ENCODE measurements at places on chromosomes 4 and X. TPM values are rescaled to one million over a fixed set of nuclear protein-coding genes. Genes with fewer than 3 reads are reported as not detected.

Gene PNMA5
- total RNA-seq: not detected

Gene RHOXF1
- total RNA-seq: not detected

Gene KDR
- total RNA-seq: 70.5 TPM

Gene COL4A5
- total RNA-seq: 7.4 TPM

Gene PF4V1
- total RNA-seq: not detected

Gene SUPT20HL1
- 0.42 TPM for total RNA-seq

Gene GLRA3
- total RNA-seq: not detected

DNA sequence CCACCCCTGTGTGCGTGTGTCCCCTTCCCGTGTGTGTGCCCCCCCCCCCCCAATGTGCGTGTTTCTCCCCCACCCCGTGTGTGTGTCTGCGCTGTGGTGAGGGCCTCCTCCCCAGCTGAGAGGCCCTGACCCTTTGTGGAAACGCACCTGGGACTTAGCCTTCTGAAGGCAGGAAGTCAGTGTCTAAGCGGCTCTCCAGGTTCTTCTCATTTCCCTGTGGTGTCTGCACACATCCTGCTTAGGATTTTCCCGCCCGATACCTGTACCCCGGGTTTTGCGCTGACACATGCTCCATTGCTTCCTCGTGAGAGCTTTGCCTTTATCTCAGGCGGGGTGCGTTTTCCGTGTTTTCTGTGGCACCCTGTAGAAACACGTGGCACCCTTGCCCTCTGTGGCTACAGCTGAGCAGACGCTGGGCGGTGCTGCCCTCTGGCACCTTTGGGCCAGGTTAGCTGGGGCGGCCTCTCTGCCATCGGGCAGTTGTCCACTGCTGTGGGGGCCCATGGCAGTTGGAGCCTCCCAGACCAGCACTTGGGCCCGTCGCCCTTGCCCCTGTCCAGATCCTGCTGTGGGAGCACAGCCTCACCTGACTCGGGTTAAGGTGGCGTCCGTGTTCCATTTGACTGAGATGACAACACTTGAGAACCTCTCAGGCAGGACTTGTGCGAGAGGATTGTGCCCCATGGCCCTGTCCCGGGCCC is 26.3 kb downstream of the MAEA start:
- H3K4me3 ChIP-seq: no peak overlapping the region
- no peak overlapping the region for H3K27ac ChIP-seq
- peaks cover 6% of the 10 kb centered on the region for H3K4me1 ChIP-seq
- peaks cover 31% of the 10 kb centered on the region for H3K36me3 ChIP-seq

GRCh38 chr4:88447371-88448095 is 9.4 kb upstream of the HERC5 start:
- no peak overlapping the region for H3K27ac ChIP-seq
- H3K36me3 ChIP-seq: no peaks in the 10 kb centered on the region
- H3K4me3 ChIP-seq: no peak overlapping the region
- no peaks in the 10 kb centered on the region for H3K27me3 ChIP-seq
- DNase-seq: no peak

GRCh38 chr4:132383571-132384199 is 765.4 kb upstream of the PCDH10 start:
- H3K27ac ChIP-seq: no peak overlapping the region
- no peaks in the 10 kb centered on the region for H3K4me1 ChIP-seq
- H3K36me3 ChIP-seq: no peaks in the 10 kb centered on the region
- no peak overlapping the region for H3K4me3 ChIP-seq
- no peak for DNase-seq
- no peaks in the 10 kb centered on the region for H3K27me3 ChIP-seq

GRCh38 chr4:40434126-40434687 is 99.1 kb downstream of the CHRNA9 start:
- no peak for DNase-seq
- no peaks in the 10 kb centered on the region for H3K4me1 ChIP-seq
- no peaks in the 10 kb centered on the region for H3K36me3 ChIP-seq
- no peak overlapping the region for H3K4me3 ChIP-seq
- H3K27ac ChIP-seq: no peak overlapping the region

DNA sequence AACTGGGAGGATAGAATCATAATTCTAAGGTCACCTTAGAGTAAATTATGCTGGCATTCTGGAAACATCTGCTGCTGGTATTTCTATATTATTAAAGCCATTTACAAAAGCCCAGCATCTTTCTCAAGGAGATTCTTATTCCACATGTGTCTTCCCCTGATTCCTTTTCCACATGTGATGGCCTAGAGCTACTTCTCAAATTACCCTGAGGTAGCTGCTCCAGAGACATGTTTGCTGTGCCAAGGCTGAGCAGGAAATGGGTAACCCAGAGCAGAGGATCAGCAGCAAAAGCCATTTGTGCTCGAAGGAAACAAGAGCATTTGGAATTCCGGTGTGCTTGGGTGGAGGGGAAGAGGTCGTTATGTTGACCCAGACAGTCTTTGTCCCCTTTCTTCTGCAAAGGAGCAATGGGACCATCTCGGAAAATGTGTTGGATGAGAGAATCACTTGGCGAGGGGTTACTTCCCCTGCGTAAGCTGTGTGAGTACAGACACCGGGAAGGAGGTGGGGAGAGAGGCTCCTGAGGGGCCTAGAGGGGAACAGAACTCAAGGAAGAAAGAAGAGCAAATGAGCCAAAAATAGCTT is 24.6 kb downstream of the TSC22D3 start:
- H3K4me3 ChIP-seq: no peak overlapping the region
- no peaks in the 10 kb centered on the region for H3K36me3 ChIP-seq
- H3K27me3 ChIP-seq: peaks cover 3% of the 10 kb centered on the region
- DNase-seq: no peak
- H3K4me1 ChIP-seq: peaks cover 7% of the 10 kb centered on the region

DNA sequence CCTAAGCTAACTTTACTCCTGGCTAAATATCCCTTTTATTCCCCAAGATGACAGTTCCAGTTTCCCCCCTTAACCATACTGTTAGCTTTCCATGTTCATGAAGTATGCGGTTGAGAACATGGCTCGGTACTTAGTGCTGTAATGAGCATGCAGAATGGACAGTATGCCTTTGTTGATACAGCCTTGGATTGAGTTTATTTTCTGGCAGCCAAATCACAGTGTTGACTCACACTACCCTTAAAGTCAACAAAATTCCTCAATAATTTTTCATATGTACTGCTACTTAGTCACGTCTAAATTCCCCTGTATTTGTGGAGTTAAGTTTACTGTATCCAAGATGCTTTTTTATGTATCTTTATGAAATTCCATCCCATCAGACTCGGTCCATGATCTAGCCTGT is 1.4 kb upstream of the VEGFC start:
- H3K27ac ChIP-seq: no peak overlapping the region
- no peaks in the 10 kb centered on the region for H3K36me3 ChIP-seq
- no peaks in the 10 kb centered on the region for H3K27me3 ChIP-seq
- no peak overlapping the region for H3K4me3 ChIP-seq
- peaks cover 9% of the 10 kb centered on the region for H3K4me1 ChIP-seq
- no peak for DNase-seq

- no peaks in the 10 kb centered on the region for H3K36me3 ChIP-seq
- H3K27ac ChIP-seq: no peak overlapping the region
- peaks cover 46% of the 10 kb centered on the region for H3K4me1 ChIP-seq
- no peak for DNase-seq
Observed at GRCh38 chrX:13009273-13009672, 34.4 kb downstream of the TMSB4X start.

GRCh38 chr4:18247189-18247588 is 225.6 kb upstream of the LCORL start:
- H3K27me3 ChIP-seq: no peaks in the 10 kb centered on the region
- no peak overlapping the region for H3K4me3 ChIP-seq
- H3K36me3 ChIP-seq: no peaks in the 10 kb centered on the region
- H3K27ac ChIP-seq: no peak overlapping the region

DNA sequence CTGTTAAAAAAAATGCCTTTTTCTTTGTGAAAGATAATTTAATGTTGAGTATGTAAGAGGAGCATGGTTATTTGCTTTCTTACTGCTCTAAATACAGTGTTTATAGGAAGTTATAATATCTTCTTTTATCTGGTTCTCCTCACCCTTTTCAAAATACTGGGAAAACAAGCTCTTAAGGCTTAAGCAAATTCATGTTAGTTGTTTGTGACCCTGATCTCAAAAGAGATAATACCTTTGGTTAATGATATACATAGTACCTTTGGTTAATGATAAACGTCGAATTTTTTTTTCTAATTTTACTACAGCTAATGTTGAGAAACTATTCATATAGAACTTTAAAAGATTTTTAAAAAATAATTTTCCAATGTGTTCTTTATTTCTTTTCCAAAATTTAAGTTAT is 180.1 kb downstream of the RAPGEF2 start:
- H3K4me3 ChIP-seq: no peak overlapping the region
- no peak for DNase-seq
- no peaks in the 10 kb centered on the region for H3K36me3 ChIP-seq
- H3K27me3 ChIP-seq: no peaks in the 10 kb centered on the region
- no peaks in the 10 kb centered on the region for H3K4me1 ChIP-seq

- H3K36me3 ChIP-seq: no peaks in the 10 kb centered on the region
- DNase-seq: no peak
- H3K4me1 ChIP-seq: peaks cover 12% of the 10 kb centered on the region
- no peaks in the 10 kb centered on the region for H3K27me3 ChIP-seq
- peak overlapping the region; percentile 48 for H3K27ac ChIP-seq
- H3K4me3 ChIP-seq: no peak overlapping the region
Observed at GRCh38 chr4:10296730-10297129, 160.5 kb downstream of the ZNF518B start.

DNA sequence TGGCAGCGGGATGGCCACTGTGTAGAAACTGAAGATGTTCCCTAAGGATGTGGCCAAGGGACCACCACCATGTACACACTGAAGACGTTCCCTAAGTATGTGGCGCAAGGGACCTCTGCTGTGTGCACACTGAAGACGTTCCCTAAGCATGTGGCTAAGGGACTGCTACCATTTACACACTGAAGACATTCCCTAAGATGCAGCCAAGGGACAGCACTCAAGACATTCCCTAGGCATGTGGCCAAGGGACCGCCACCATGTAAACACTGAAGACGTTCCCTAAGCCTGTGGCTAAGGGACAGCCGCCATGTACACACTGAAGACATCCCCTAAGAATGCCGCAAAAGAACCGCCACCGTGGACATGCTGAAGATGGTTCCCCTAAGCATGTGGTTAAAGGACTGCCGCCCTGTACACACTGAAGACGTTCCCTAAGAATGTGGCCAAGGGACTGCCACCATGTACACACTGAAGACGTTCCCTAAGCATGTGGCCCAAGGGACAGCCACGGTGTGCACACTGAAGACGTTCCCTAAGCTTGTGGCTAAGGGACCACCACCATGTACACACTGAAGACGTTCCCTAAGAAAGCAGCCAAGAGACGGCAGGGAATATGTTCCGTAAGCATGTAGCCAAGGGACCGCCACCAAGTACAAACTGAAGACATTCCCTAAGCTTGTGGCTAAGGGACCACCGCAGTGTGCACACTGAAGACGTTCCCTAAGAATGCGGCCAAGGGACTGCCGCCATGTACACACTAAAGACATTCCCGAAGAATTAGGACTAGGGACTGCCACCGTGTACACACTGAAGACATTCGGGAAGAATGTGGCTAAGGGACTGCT is 43.3 kb downstream of the DHRSX start:
- H3K4me3 ChIP-seq: no peak overlapping the region
- no peaks in the 10 kb centered on the region for H3K4me1 ChIP-seq
- DNase-seq: no peak
- H3K27me3 ChIP-seq: no peaks in the 10 kb centered on the region
- H3K27ac ChIP-seq: no peak overlapping the region
- no peaks in the 10 kb centered on the region for H3K36me3 ChIP-seq

DNA sequence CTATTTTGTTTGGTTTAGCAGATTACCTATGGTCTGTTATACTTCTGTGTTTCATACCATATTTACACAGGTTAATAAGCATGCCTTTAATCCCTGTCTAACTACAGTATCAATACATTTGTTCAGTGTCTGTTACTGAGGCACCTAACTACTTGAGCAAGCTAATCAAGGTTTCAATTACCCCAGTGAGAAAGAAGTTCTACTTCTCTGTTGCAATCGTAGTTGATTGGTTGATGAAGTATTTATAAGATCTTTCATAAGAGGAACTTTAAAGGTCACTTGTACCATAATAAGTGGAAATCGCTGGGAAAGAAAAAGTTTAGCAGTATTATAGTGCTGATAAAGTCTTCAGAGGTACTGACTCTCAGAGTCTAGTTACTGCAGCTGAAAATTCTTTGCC is 490.6 kb downstream of the RPA4 start:
- H3K36me3 ChIP-seq: no peaks in the 10 kb centered on the region
- H3K27ac ChIP-seq: no peak overlapping the region
- DNase-seq: no peak
- no peak overlapping the region for H3K4me3 ChIP-seq

DNA sequence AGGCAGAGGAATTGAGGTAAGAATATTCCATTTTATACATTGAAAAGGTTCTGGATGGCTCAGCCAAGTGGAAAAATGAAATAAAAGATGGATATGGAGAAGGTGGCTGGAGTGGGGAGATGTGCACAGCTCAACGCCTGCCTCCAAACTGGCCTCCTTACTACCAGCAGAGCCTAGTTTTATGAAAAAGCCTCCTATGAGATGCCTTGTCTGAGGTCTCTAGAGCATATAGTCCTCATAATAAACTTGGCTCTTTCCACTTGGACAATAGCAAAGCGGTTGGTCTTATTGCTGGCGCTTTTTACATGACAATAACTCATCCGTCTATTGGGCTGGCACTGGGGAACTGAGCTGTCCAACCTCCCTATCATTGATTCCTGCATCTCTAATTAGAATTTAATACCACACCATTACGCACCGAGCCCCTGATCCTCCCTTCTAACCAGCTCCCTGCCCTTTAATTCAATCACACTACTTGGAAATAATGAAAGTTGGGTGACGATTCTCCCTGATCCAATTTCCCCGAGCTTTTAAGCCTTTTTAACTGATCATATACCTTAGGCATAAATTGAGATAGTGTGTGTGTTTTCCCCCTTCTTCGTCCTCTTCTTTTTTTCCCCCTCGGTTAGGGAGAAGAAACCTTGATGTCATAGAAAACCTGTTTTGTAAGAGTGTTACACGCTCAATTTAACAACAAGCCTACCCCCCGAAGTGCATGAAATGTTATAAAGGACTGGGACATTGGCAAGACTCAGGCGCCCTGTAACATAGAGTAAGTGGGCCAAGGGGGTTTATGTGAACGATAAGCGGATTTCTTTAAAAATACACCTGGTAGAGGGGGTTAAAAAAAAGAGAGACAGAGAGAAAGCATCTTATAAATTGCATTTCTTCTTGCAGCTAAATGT is at the start of gene PHOX2B:
Gene PHOX2B (minus strand): TSS at position 155 of the 905 bp plus-strand sequence. CDS start 115 bp downstream, at position 40.
- DNase-seq: no peak
- H3K27ac ChIP-seq: no peak within 1 kb of the TSS
- H3K4me1 ChIP-seq: peaks cover 50% of the 10 kb centered on the region
- no peaks in the 10 kb centered on the region for H3K36me3 ChIP-seq
- no peak within 1 kb of the TSS for H3K4me3 ChIP-seq

- no peak overlapping the region for H3K4me3 ChIP-seq
- peaks cover 7% of the 10 kb centered on the region for H3K4me1 ChIP-seq
- H3K27ac ChIP-seq: no peak overlapping the region
- H3K27me3 ChIP-seq: no peaks in the 10 kb centered on the region
- no peak for DNase-seq
- H3K36me3 ChIP-seq: no peaks in the 10 kb centered on the region
Observed at GRCh38 chr4:15434091-15434490, 6.3 kb downstream of the C1QTNF7 start.
